ENCODE measurements at places on chromosomes 7 and 10.

- no peak for DNase-seq
Measured at GRCh38 chr10:128047991-128048818, 78.0 kb downstream of the MKI67 start.

GRCh38 chr7:69018200-69018599, 580.1 kb upstream of the AUTS2 start:
- DNase-seq = no peak

- no peak for DNase-seq
Measured at GRCh38 chr7:149415391-149416071, 45.3 kb downstream of the ZNF777 start.

DNA sequence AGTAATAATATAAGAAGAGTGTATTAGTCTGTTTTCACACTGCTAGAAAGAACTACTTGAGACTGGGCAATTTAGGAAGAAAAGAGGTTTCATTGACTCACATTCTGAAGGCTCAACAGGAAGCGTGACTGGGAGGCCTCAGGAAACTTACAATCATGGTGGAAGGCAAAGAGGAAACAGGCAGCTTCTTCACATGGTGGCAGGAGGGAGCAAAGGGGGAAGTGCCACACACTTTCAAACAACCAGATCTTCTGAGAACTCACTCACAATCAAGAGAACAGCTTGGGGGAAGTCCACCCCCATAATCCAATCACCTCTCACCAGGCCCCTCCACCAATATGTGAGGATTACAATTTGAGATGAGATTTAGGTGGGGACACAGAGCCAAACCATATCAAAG, 212.5 kb upstream of the HDAC9 start:
- no peak for DNase-seq

DNA sequence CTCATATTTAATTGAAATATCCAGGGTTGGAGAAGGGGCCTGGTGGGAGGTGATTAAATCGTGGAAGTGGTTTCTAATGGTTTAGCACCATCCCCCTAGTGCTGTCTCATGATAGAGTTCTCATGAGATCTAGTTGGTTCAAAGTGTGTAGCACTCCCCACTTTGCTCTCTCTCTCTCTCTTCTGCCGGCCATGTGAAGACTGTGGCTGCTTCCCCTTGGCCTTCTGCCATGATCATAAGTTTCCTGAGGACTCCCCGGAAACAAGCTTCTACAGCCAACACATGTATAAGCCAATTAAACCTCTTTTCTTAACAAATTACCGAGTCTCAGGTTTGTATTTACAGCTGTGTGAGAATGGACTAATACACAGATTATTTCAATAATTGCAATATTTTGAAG, 305.8 kb upstream of the KCND2 start:
- DNase-seq = no peak

- no peak for DNase-seq
Measured at GRCh38 chr10:132648072-132648850, 110.7 kb downstream of the INPP5A start.

GRCh38 chr7:99014113-99014985, 129.6 kb downstream of the SMURF1 start:
- no peak for DNase-seq

All from stimulated activated CD8-positive, alpha-beta memory T cell treated with anti-CD3 and anti-CD28 coated beads, Interleukin-4, amount 100 ng/mL, for 1 hour (primary cell).